Muscle of arm (tissue), 14 donors: ENCODE measurements at places on chromosomes 3 and 15.

- no peak for DNase-seq
Measured at GRCh38 chr3:138919325-138919724, 27.6 kb downstream of the FOXL2 start.

GRCh38 chr3:23767546-23767945 lies 38.2 kb upstream of the UBE2E1 start:
- DNase-seq = no peak

- no peak for DNase-seq
Measured at GRCh38 chr15:59558851-59559250, 52.7 kb upstream of the GCNT3 start.

GRCh38 chr3:22380253-22380652 lies 629.2 kb upstream of the ZNF385D start:
- no peak for DNase-seq

GRCh38 chr3:126935756-126936509 lies 47.0 kb upstream of the PLXNA1 start:
- DNase-seq = no peak

DNA sequence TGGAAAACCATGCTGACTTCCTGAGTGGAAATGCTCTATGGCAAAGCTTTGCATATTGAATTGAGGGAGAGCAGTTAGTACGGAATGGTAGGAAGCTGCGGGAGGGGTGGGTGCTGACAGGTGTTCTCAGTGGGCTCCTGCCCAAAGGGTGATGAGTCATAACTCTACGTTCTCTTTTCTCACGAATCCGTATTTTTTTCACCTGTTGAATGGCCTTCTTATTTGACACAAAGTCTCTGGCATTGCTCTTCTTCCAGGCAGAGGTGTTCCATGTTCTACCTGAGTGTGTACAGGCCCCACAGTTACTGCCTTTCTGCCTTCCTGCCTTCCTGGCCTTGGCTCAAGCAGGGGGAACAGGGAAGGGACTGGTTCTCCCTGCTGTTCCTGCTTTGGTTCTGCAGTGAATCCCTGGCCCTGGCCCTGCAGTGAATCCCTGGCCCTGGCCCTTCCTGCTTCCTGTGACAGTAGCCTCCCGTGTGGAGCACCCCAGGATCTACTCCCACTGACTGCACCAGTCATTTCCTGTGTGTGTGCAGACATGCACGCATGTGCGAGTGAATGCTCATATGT lies 31.9 kb downstream of the TRAK1 start:
- DNase-seq = no peak

GRCh38 chr15:32674681-32675080 lies 33.2 kb downstream of the SCG5 start:
- DNase-seq = no peak

DNA sequence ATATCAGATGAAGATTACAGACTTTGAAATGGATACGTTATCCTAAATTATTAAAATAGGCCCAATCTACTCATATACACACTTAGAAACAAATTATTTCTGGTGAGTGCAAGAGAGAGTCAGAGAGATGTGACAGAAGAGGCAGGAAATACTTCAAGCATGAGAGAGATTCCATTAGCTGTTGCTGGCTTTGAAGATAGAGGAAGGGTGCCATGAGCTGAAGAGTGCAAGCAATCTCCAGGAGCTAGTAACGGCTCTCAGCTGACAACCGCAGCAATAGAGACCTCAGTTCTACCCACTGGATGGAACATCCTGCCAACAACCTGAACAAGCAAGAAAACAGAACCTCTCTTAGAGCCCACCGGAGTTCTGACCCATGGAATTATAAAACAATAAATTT lies 270.7 kb upstream of the SLITRK3 start:
- DNase-seq = no peak

DNA sequence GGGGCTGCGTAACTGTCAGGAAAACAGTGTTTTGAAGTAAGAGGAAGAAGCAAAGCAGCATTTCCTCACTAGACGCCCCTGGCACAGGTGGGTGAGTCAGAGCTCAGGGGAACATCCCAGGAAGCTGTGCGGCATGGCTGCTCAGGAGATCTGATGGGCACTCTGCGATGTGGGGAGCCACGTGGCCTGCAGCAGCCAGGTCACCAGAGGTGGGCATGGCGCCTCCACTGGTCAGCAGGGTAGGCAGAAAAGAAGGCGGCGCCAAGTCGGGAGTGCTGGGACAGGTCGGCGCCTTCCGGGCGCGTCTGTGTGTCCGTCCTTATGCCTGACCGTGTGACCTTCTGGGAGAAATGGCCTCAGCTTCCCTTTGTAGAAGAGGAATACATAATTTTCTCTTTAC lies 249.9 kb upstream of the ST8SIA2 start:
- no peak for DNase-seq

DNA sequence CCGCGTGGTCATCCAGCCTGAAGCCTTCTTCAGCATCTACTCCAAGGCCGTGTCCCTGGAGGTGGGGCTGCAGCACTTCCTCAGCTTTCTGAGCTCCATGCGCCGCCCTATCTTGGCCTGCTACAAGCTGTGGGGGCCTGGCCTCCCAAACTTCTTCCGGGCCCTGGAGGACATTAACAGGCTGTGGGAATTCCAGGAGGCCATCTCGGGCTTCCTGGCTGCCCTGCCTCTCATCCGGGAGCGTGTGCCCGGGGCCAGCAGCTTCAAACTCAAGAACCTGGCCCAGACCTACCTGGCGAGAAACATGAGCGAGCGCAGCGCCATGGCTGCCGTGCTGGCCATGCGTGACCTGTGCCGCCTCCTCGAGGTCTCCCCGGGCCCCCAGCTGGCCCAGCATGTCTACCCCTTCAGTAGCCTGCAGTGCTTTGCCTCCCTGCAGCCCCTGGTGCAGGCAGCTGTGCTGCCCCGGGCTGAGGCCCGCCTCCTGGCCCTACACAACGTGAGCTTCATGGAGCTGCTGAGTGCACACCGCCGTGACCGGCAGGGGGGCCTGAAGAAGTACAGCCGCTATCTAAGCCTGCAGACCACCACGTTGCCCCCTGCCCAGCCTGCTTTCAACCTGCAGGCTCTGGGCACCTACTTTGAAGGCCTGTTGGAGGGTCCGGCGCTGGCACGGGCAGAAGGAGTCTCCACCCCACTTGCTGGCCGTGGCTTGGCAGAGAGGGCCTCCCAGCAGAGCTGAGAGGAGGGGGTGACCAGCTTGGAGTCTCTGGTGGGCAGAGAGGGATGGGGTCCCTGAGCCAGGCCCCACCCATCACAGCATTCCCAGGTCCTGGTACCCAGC lies 37.9 kb downstream of the GOLGA6A start:
- DNase-seq = no peak

DNA sequence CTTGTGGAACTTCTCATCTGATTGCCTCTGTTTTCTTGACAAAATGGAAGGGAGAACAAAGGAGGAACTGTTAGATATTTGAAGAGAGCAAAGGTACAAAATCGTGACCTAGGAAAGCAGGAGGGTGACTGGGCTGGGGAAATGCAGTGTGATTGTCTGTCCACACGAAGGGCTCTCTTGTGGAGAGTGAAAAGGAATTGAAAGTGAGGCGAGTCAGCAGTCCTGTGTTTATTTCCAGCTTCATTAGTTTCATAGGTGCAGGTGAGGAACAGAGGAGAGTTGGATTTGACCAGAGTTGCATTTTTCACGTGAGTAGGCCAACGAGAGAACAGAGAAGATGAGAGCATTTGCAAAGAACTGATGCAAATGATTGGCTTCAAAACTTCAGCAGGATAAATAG lies 336.4 kb upstream of the SATB1 start:
- no peak for DNase-seq

- no peak for DNase-seq
Measured at GRCh38 chr3:18634461-18634860, 209.3 kb upstream of the SATB1 start.
